Activated naive CD8-positive, alpha-beta T cell treated with anti-CD3 and anti-CD28 coated beads for 36 hours (primary cell): ENCODE measurements at places on chromosomes 1 and 21. TPM values are rescaled to one million over a fixed set of nuclear protein-coding genes. Genes with fewer than 3 reads are reported as not detected.

The STUM gene
- not detected for total RNA-seq

GRCh38 chr1:54975356-54976108 lies 4.9 kb upstream of the TMEM61 start:
- DNase-seq = no peak

DNA sequence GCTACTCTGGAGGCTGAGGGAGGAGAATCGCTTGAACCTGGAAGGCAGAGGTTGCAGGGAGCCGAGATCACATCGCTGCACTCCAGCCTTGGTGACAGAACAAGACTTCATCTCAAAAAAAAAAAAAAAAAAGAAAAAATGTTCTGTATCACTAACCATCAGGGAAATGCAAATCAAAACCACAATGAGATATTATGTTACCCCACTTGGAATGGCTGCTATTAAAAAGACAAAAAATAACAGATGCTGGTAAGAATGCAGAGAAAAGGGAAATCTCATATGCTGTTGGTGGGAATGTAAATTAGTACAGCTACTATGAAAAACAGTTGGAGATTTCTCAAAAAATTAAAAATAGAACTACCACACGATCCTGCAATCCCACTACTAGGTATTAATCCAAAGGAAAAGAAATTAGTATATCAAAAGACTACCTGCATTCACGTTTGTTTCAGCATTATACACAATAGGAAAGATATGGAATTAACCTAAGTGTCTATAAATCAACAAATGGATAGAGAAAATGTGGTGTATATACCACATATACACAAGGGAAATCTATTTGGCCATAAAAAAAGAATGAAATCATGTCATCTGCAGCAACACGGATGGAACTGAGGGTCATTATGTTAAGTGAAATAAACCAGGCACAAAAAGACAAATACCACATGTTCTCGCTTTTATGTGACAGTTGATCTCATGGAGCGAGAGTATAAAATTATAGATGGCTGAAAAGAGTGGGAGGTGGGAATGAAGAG lies 62.6 kb downstream of the ABL2 start:
- no peak for DNase-seq

DNA sequence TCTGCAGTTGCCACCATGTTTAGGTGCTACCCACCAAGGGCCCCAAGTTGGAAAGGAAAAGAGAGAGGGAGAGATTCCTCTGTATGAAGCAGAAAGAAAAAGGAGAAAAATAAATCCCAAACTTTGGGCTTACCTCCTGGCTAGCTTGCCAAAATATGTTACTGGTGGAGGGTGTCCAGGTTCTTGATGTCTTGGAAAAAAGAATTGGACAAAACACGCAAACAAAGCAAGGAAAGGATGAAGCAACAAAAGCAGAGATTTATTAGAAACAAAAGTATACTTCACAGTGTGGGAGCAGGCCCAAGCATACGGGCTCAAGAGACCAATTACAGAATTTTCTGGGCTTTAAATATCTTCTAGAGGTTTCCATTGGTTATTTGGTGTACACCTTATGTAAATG lies 204.5 kb upstream of the LRRC7 start:
- no peak for DNase-seq

DNA sequence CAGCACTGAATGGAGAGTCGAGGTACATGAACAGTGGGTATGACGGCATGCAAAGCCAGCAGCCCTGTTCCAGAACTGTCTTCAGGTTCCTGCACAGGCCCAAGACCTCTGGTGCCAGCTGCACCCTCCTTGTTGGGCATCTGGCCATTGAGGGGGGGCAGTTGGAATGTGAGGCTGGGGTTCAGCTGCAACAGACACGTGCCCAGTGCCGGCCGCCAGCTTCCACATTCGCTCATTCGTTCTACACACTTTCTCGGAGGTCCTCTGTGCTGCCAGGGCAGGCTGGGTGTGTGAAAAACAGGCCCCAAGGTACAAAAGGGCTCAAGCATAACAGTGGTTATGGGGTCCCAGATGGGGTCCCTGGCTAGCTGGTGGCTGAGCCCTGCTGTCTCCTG lies 37.9 kb upstream of the SLC19A1 start:
- no peak for DNase-seq

The ALG14 gene
- total RNA-seq = 4.8 TPM

DNA sequence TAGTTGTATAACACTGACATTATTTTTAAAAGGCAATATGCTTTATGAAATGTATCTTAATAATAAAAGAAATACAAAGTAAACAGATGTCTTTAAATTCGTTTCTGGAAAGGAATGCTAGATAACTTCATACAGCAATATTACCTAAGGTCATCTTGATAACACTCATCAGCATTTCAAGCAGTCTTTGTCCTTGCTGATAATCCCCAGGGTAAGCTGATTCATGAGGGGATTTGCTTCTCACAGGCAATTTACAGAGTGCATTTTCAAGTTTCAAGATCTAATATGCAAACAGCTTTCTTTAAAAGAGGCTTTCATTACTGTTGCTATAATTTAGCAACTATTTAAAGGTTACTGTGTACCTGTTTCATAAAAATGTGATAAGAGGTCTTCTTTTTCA lies 75.2 kb upstream of the NEK2 start:
- DNase-seq = no peak

DNA sequence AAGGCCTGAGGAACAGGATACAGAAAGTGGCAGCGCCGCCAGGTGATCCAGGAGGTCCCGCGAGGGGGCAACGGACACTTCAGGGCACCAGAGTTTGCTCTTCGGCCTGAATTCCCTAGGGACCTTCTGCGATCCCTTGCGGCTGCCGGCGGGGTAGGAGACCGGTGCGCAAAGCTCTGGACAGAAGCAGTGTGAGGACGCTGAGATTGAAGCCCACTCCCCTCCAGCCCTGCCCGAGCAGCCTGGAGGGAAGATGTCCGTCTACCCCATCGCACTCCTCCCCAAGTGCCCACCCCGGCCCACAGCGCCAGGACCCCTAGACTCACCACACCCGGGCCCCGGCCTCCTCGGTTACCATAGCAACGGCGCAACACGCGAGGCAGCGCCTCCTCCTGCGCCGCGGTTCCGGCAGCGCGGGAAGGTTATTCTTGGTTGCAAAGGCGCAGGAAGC lies at the start of gene ANKRD45:
Gene ANKRD45 (minus strand): TSS at position 361 of the 451 bp plus-strand sequence. CDS start 10,433 bp downstream, outside the sequence.
- DNase-seq = peak; percentile 49

DNA sequence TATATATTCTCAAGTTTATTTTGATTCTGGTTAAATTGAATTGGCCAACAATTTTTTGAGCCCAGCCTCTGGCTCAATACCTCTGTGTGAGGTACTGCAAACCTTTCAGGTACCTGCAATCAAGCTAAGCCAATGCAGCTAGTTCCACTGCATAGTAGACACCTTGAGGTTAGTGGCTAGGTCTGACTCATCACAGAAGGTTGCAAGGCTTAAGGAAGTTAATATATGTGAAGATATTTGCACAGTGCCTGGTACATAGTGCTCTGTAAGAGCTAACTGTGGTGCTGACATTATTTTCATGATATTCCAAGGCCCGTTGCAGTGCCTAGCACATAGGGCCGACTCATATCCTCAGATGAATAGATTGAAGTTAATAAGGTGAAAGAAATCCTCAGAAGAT lies 330.5 kb upstream of the KAZN start:
- DNase-seq = no peak
